ENCODE measurements at places on chromosomes 3 and 15. TPM values are rescaled to one million over a fixed set of nuclear protein-coding genes. Genes with fewer than 3 reads are reported as not detected.

DNA sequence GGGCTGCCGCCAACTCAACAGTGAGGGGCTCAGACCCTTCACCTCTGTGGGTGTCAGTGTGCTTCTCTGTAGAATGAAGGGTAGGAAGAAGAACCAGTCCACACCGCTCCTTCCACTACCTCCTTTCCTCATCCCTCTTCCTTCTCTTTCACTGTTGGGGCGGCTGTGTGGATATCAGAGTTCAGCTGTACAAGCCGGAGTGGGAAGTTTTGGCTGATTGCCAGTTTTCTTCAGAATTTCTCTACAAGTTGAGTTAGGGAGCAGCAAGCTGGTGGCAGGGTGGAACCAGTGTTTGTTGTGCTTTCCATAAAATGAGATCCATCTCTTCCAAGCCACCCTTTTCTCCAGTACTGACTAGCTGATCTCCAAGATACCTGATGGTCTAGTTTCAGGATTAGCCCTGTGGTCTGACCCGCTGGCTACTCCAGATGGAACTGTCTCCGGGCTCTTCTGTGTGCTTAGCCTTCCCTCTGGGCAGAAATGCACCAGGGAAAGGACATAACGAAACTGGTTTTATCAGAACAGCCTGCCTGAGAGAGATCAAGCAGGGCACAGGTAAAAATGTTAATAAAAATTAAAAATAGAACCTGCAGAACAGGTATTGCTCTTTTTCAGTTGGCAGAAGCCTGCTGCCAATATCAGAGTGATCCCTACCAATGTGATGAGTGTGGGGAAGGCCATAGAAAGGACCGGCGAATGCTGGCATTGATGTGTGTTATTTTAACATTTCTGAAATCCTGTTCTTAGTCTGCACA is 169.9 kb upstream of the TSC22D2 start:
- no peak for DNase-seq

DNA sequence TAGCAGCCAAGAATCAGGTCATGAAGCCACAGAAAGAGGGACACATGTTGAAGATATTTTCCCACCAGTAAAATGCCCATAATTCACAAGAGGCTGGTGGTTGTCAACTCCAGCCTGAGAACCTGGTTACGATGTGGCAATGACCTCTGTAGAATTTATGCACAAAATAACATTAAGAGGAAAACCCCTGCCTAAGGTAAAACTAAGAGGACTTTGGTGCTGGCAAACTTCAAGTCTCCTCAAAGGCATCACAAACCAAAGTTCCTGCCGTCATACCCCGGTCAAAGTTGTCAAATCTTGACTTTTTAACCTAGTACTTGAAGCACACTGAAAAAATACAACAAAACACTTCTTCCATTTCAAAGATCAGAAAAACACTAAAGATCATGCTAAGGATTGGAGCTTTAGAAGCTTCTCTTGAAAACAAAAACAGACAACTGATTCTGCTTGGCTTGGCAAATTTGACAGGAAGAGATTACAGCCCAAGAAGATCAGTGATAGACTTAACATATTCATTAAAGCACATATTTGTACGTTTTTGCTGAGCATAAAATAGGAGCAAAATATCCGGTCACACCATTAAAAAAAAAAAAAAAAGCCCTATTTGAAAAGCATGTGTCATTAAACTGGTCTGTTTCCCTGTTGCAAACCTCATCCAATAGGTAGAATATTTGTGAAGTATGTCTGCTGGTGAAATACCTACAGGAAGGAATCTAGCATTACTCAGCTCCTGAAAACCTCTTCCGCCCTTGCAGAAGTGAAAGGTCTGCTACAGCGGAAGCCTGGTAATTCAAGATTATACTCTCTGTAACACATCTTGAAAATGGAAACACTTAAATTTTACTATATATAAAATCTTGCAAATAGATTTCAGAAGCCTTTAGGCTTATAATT is 22.8 kb downstream of the EIF4E3 start:
- no peak for DNase-seq

- no peak for DNase-seq
Measured at GRCh38 chr3:1172644-1173043, 79.8 kb downstream of the CNTN6 start.

Gene SLCO3A1
- 0.51 TPM for total RNA-seq

Gene ANKRD63
- 0.32 TPM for total RNA-seq

DNA sequence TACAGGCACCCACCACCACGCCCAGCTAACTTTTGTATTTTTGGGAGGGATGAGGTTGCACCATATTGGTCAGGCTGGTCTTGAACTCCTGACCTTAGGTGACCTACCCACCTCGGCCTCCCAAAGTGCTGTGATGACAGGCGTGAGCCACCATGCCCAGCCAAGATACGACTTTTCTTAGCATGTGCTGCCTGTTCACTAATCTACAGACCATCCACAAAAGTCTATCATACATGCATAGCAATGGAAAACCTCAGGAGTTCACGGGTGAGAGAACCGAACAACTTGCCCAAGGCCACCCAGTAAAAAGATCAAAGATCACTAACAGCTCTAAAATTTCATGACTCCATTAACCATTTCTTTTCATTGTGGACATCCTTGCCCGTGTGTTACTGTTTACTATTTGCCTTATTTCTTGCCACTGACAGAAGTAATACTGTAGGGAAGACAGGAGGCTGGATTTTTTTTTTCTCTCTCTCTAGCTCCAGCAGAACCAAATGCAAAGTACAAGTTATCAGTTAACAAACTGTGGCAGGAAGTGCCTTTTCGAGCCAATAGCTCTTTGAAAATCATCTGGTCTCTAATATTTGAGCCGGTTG is 92.3 kb downstream of the FOXP1 start:
- no peak for DNase-seq

DNA sequence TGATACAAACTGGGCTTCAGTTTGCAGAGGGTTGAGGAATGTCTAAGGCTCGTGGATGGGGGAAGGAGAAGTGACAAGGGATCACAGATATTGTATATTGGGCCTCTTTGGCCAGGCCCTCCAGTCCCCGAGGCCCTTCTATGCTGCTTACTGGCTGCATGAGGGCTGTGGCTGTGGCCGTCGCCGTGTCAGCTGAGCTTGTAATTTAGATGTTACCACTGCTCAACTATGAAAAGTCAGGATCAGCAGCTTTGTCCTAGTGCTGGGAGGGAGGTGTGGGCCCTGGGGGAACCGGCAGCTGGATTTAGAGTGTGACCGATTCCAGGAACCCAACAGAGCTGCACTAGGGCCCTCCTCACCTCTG is 51.6 kb downstream of the CACNA1D start:
- no peak for DNase-seq

- DNase-seq, result no peak
Measured at GRCh38 chr3:110026421-110026820, 689.1 kb upstream of the DPPA4 start.

Gene GOLGA8T
- total RNA-seq, result not detected

DNA sequence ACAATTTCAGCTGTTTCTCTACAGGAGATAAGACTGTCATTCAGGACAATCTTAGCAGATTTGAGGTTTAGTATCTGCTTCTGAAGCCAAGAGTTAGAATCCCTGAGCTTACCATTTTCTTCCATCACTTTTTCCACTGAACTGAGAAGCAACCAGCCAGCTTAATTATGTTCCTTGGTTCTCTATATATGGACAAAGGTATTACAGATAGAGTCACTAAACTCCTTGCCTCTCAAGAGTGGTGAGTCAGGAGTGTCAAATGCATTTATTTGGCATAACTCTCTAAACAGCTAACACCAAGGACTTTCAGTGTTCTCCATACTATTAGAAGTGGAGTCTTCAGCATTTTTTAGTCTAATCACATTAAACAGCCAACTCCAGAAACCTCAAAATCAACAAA is 239.3 kb downstream of the ALCAM start:
- DNase-seq, result no peak
